Upper lobe of left lung (tissue), 6 donors: ENCODE measurements at places on chromosomes 1 and 21. TPM values are rescaled to one million over a fixed set of nuclear protein-coding genes. Genes with fewer than 3 reads are reported as not detected.

DNA sequence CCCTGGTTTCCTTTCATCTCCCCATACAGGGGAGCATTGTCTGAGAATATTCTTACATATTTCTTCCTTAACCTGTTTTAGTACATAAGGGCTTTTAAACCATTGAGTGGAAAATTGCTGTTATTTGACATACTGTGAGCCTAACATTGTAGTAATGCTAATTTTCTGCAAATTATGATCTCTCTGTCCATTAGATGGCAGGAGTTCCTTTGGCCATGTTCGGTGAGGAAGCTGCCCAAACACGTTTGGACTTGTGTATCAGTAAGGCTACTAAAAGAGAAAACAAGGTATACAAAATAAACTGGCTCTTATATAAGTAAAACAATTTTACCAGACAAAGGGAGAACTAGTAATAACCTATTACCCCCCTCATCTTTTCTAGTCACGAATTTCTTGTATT lies 29.2 kb downstream of the CDC7 start:
- DNase-seq, result peak; percentile 27
- no peaks in the 10 kb centered on the region for H3K27me3 ChIP-seq
- H3K36me3 ChIP-seq, result no peaks in the 10 kb centered on the region
- no peaks in the 10 kb centered on the region for H3K4me1 ChIP-seq
- no peak overlapping the region for H3K4me3 ChIP-seq

DNA sequence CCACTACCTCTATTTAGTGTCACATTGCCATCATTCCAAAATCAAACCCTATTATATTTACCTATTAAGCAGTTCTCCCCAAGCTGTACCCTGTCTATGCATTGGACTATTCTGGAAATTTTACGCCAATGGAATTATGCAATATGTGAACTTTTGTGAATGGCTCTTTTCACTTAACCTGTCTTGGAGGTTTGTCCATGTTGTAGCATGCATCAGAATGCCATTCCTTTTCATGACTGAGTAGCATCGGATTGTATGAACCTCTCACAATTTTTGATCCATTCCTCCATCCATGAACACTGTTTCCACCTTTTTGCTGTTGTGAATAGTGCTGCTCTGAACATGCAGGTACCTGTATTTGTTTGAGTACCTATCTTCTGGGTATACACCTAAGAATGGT lies 33.7 kb downstream of the FAM163A start:
- no peaks in the 10 kb centered on the region for H3K27me3 ChIP-seq
- H3K4me3 ChIP-seq, result no peak overlapping the region
- no peaks in the 10 kb centered on the region for H3K4me1 ChIP-seq
- H3K36me3 ChIP-seq, result no peaks in the 10 kb centered on the region
- no peak for DNase-seq
- H3K27ac ChIP-seq, result no peak overlapping the region

- no peaks in the 10 kb centered on the region for H3K36me3 ChIP-seq
- DNase-seq, result no peak
- H3K4me3 ChIP-seq, result no peak overlapping the region
- H3K27ac ChIP-seq, result no peak overlapping the region
- H3K27me3 ChIP-seq, result no peaks in the 10 kb centered on the region
These were observed 12.8 kb upstream of the COG2 start for GRCh38 chr1:230629511-230629910.

DNA sequence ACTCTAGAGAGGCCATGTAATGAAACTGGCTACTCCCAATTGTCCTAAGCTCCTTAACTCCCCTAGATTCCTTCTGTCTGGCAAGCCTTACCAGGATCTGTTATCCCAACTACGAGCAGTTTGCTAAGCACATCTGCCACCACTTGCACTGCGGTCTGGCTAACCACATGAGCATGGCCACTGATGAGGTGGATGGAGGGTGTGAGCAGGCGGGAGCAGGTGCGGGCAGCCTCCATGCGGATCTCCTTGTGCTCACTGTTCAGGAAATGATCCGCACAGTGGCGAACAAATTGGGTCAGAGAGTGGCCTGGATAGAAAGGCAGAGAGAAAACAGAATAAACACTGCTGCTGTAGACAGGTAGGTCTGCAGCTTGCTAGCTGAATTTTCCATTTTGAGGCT lies 24.0 kb downstream of the MTOR start:
- no peaks in the 10 kb centered on the region for H3K4me1 ChIP-seq
- no peaks in the 10 kb centered on the region for H3K27me3 ChIP-seq
- H3K36me3 ChIP-seq, result peaks cover 59% of the 10 kb centered on the region
- H3K27ac ChIP-seq, result no peak overlapping the region
- no peak for DNase-seq

Gene TESK2
- total RNA-seq, result 6.1 TPM

GRCh38 chr1:37040773-37041172 lies 6.5 kb upstream of the GRIK3 start:
- peaks cover 24% of the 10 kb centered on the region for H3K27me3 ChIP-seq
- no peaks in the 10 kb centered on the region for H3K36me3 ChIP-seq
- H3K4me1 ChIP-seq, result no peaks in the 10 kb centered on the region
- DNase-seq, result no peak
- H3K27ac ChIP-seq, result no peak overlapping the region

- no peaks in the 10 kb centered on the region for H3K27me3 ChIP-seq
- no peak overlapping the region for H3K4me3 ChIP-seq
- no peak overlapping the region for H3K27ac ChIP-seq
These were observed 56.2 kb downstream of the SLC37A1 start for GRCh38 chr21:42569732-42570301.
